ENCODE measurements at places on chromosomes 12 and 14. TPM values are rescaled to one million over a fixed set of nuclear protein-coding genes. Genes with fewer than 3 reads are reported as not detected.

DNA sequence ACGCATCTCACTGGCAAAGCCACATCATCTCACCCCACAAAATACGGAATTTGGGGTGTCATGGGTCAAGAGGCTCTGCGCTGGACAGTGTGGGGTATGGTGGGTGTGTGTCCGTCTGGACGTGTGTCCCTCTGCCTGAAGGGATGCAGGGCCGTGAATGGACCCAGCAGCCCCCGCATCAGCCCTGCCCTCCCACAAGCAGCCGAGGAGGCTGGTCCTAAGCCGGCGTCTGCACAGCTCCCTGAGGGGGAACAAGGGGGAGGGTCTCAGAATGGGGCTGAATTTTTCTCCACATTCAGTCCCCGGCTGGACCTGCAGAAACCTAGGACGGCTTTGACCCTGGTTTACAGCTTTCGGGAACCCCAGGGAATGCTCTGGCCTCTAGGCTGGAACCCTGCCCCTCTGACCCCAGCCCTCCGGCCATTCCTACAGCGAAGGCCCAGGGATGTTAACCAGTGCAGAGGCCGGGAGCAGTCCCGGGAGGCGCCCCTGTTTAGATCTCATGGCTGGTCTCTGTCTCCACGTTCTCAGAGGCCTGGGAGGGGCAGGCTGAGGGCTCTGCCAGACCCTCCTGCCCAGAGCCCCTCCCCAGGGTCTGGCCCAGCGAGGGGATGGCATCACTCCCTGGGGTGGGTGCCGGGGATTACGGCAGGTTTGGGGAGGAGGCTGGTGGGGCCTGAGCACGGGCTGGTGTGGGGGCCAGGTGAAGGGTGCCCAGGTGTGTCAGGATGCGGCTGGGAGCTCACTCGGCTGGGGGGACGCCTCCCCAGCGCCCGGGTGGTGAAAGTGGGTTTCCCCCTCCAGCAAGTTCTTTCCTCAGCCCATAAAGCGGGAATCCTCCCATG lies 156.5 kb upstream of the C14orf180 start:
- DNase-seq = no peak

GRCh38 chr12:120220838-120221575 lies 20.1 kb upstream of the RPLP0 start:
- no peak for DNase-seq

GRCh38 chr12:94254270-94254669 lies 105.9 kb downstream of the PLXNC1 start:
- DNase-seq = no peak

GRCh38 chr14:71049435-71050133 lies 142.3 kb downstream of the PCNX1 start:
- DNase-seq = no peak

- DNase-seq = no peak
These were observed 14.0 kb upstream of the LYZ start for GRCh38 chr12:69334158-69334557.

FLRT2 gene
- total RNA-seq = 0.03 TPM

ETFBKMT gene
- 1.0 TPM for total RNA-seq

Measured in Daoy (cell line).